Kidney (tissue), 22 donors: ENCODE measurements at places on chromosomes 12 and 14. TPM values are rescaled to one million over a fixed set of nuclear protein-coding genes. Genes with fewer than 3 reads are reported as not detected.

TAS2R19 gene
- polyA plus RNA-seq, result not detected

SLC6A15 gene
- polyA plus RNA-seq, result not detected

CCDC175 gene
- not detected for polyA plus RNA-seq

HCFC2 gene
- 6.0 TPM for polyA plus RNA-seq

RIMBP2 gene
- polyA plus RNA-seq, result 2.8 TPM

DBX2 gene
- not detected for polyA plus RNA-seq

NFATC4 gene
- 38.9 TPM for polyA plus RNA-seq

LRRC10 gene
- not detected for polyA plus RNA-seq

CPNE6 gene
- 3.4 TPM for polyA plus RNA-seq

FKBP4 gene
- 114 TPM for polyA plus RNA-seq

DPF3 gene
- 2.3 TPM for polyA plus RNA-seq

PXMP2 gene
- polyA plus RNA-seq, result 90.9 TPM

B3GNT4 gene
- 8.0 TPM for polyA plus RNA-seq

LBHD2 gene
- 0.82 TPM for polyA plus RNA-seq

KRT73 gene
- polyA plus RNA-seq, result not detected

OVCH1 gene
- polyA plus RNA-seq, result not detected

FOXG1 gene
- not detected for polyA plus RNA-seq
